ENCODE measurements at places on chromosomes 1 and 21. TPM values are rescaled to one million over a fixed set of nuclear protein-coding genes. Genes with fewer than 3 reads are reported as not detected.

DNA sequence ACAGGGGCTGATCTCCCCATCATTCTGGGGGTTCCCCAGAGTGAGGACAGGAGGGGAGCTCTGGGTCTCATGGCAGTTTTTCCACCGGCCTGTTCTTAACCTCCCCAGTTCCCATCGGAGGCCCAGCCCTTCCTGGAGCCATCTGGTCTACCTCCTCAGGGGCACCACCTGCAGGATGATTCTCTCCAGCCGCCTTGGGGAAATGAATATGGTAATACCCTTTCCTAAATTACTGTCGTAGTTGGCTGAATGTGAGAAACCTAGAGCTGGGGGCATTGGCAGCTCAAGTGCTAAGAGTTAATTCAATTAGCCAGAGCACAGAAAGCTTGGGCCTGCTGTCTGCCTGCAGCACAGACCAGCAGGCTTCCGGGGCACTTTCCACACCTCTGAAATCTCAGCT lies 64.9 kb downstream of the TAS1R2 start:
- no peak overlapping the region for H3K4me3 ChIP-seq
- H3K4me1 ChIP-seq: peaks cover 10% of the 10 kb centered on the region
- no peak overlapping the region for H3K27ac ChIP-seq
- no peaks in the 10 kb centered on the region for H3K27me3 ChIP-seq
- H3K36me3 ChIP-seq: no peaks in the 10 kb centered on the region

MFAP2 gene
- total RNA-seq: 129 TPM

DNA sequence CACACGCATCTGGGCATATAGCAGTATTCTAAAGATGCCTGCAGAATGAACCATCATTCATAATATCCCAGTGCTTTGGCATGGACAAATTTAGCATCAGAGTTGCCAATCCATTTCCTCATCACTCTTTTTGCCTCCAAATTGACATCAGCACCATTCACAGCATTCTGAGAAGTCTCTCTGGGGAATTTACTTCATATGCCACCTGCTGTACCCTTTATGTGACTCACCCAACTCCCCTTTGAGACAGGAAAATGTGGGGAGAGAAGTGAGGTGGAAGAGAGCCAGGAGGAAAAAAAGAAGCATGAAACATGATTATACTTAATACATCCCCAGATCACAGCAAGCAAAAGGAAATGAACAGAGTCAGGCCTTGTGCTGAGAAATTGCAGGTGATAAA lies 37.4 kb downstream of the RAB3B start:
- H3K4me1 ChIP-seq: peaks cover 27% of the 10 kb centered on the region
- no peak for DNase-seq
- H3K27me3 ChIP-seq: no peaks in the 10 kb centered on the region
- no peak overlapping the region for H3K4me3 ChIP-seq
- H3K36me3 ChIP-seq: no peaks in the 10 kb centered on the region

DNA sequence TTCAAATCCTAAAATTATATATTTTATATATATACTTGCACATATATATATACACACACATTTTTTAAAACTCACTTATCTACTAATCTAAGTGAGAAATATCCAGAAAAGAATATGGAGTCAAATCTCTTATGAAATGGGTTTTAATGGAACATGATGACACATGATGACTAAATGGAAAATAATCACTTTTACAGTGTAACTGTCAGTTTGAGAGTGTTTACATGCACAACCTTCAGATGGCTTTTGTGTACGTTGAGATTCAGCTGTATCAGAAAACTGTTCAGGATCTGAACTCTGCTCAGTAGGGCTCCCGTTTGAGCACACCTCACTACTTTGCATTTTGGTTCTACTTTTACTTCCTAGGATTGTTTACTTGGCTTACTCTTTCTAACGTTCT lies 189.8 kb downstream of the DNAH14 start:
- DNase-seq: no peak
- H3K27ac ChIP-seq: no peak overlapping the region

FTCD gene
- total RNA-seq: 3.3 TPM

Measured in GM23338 (cell line).